ENCODE measurements at places on chromosomes 6 and 20.

GRCh38 chr6:148800536-148800935 lies 53.7 kb downstream of the UST start:
- peak; percentile 43 for DNase-seq

GRCh38 chr6:115882174-115882573 lies 178.5 kb downstream of the FRK start:
- no peak for DNase-seq

DNA sequence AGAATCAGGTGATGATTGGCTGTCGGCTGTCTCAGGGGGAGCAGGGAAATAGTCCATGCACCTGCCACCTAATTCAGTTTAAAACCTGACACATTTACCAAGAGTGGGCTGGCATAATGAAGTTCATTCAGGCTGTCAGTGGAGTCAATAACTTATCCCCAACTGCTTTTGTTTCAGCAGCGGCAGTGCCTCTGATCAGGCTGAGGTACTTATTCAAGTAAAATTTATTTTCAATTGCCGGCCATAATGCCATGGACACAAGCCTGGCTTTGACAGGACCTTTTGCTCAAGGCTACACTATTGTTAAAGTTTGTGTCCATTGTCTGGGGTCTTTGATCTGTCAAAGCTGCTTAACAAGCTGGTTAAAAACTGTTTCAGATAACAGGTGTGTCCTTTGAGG lies 20.6 kb downstream of the OLIG3 start:
- DNase-seq, result no peak

GRCh38 chr20:63686492-63687321 lies 9.7 kb upstream of the TNFRSF6B start:
- peak; percentile 90 for DNase-seq

DNA sequence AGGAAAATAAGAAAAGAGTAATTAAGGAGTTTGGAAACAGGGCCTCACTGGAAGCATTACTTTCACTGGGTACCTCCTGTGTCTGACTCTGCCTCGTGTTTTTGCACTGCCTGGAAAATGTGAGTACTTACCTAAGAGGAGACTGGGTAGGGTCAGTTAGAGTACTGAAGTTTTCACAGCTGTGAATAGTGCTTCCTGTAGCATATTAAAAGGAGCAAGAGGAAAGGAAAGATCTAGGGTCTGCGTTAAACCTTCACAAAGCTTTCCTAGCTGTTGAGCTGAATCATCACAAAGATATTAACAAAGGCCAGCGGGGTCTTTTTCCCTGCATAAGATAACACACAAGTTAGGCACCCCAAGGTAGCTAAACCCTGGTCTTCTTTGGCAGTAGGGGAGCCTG lies 82.3 kb downstream of the MLIP start:
- no peak for DNase-seq

DNA sequence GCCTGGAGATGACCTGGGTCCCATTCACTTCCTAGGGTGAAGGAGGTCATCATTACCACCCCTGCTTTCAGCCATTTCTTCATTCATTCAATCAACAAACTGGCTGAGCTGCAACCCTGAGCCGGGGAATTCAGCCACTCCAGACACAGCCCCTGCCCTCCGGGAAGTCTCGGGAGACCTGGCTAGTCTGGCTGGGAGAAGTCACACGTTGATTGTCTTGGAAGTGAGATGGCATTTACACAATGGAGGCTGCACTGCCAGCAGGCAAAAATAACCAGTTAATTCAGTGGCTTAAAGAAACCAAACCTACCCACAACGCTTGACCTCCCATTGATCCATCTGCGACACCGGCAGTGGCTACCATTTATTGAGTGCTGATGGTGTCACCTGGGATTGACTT lies 2.0 kb upstream of the PMEPA1 start:
- no peak for DNase-seq

- no peak for DNase-seq
These were observed 243.7 kb downstream of the CD83 start for GRCh38 chr6:14361297-14361696.

DNA sequence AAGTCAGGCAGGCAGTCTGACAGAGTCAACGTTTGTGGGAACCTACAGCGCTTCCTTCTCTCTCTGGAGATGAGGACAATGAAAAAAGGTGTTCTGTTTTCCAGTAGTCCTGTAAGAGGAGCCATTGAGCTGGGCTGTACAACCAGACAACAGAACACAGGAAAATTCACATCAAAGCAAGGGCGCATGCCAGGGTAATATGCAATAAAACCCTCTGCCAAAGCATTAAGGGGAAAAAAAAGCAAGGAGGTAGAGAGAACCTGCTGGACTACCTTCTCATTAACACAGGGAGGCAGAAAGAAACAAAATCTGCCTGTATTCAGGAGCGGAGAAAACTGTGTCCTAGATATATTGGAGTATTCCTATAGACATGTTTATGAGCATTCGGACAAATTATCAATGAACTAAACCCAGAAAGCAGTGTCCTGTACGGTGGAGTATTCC lies 1.3 kb downstream of the RNF24 start:
- peak; percentile 89 for DNase-seq

GRCh38 chr6:5471637-5472398 lies 210.5 kb downstream of the FARS2 start:
- DNase-seq, result no peak

DNA sequence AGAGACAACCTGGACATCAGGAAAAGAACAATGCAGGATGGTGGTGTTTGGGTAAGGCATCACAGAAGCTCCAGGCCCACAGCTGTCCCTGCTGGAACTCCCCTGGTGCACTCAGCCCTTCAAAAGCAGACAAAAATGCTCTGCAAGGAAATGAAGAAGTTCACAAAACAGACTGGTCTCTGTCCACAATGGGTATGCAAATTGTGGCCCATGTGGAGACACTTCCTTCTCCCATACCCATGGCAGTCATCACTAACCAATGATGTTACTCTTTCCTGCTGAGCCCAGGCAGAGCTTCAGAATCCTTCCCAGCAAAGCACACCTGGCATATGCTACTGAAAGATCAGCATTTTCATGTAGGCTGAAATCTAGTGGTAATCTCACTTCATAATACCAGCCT lies 42.6 kb upstream of the PXDC1 start:
- DNase-seq, result no peak

DNA sequence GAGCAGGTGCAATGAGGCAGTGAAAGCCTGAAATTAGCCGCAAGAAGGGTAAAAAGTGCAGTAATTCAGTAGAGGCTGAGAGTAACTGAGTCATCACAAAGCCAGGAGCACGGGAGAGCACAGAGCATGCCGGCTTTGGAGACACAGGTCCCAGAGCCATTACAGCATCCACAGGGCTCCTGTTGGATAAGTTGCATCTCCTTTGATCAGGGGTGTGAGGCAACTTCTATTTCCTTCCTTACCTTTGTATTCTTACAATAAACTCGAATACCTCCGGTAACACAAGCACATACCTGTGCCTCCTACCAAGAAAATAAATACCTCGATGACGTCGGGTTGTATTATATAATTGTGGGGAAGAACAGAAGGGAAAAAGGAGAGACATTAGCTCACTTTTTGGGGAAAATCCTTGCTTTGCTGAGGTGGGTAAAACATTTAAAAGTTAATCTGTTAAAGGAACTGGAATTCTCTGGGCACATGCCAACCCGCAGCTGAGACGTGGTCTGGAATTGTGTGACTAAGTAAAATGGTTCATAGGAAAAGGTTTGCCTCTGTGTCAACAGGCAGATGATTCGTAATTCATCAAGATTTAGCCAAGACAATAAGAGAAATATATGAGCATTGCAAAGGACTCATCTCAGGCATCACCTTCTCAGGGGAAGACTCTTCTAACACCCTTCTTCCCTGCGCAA lies 360.7 kb upstream of the ZFP64 start:
- DNase-seq, result peak; percentile 42

- DNase-seq, result peak; percentile 51
These were observed 551 bp downstream of the SYNCRIP start for GRCh38 chr6:85641897-85642773.

DNA sequence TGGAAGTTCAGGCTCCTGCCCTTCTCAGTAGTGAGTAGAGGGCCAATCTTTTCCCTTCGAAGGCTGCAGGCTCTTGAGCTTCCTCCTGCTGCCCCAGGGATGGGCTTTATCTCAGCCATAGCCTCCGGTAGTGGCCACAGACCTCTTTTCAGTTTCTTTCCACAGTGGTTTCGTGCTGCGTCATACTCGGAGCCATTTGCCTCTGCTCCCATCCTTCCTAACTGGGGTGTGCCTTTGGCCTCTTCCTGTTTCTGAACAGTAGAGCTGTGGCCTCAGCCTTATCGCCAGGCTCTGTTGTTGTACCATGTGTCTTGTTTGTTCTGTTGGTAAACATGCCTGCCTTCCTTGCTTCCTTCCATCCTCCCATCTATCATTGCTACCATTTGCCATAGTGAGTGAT lies 54.1 kb downstream of the TULP4 start:
- no peak for DNase-seq

GRCh38 chr20:9457136-9457535 lies 57.3 kb upstream of the LAMP5 start:
- no peak for DNase-seq

GRCh38 chr6:29777310-29777709 lies 50.3 kb upstream of the HLA-G start:
- DNase-seq, result no peak

GRCh38 chr20:24366336-24367004 lies 103.0 kb upstream of the SYNDIG1 start:
- no peak for DNase-seq

- no peak for DNase-seq
These were observed 13.6 kb downstream of the TMEM181 start for GRCh38 chr6:158573542-158573931.

GRCh38 chr6:15017261-15017660 lies 228.6 kb upstream of the JARID2 start:
- peak; percentile 7 for DNase-seq

DNA sequence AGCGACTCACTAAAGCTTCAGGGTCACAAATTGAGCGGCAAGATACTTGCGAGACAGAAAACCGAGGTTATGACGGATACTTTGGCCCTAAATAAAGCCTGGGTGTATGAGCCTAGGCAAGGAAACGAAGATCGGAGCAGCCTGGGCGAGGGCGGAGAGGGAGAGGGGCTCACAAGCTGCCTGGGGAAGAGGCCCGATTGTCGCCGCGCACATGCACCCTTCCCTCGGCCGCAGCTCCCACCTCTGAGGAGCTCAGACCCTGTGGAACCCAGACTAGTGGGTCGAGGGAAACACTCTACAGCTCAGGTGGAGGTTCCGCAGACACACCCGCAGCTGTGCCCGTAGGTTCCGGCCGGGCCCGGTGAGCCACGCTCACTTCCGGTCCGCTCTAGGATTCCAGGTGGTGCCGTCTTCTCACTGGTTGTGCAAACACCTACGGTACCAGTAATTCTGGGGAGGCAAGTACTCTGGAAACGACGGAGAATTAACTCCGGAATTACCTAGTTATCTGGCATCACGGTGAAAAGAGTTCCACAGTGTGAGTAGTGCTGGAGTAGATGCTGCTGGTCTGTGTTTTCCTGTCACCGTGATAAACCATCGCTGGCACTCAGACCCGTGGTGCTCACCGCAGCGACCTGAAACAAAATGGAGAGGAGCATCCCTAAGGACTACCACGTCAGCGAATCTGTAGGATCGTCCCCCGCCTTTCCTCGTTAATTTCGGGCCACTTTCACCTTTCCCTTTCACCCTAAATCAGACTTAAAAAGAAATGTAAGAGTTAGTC lies 61.5 kb downstream of the GPX5 start:
- peak; percentile 50 for DNase-seq

DNA sequence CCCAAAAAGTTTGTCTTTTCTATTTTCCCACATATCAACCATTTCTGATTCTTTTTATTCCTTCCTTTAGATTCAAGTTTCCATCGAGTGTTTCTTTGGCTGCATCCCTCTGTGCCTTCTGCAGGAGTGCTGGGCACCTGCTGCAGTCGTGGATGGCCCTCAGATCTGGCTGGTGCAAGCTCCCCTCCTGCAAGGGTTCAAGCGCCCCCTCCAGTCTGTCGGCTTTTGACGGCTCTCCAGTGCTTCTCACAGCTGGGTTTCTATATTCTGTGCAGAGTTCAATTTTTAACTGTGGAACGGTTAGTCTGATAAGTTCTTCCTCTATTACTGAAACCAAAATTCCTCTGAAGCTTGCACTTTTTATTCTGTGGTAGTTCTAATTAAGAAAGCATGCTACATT lies 132.1 kb downstream of the HUS1B start:
- DNase-seq, result no peak

DNA sequence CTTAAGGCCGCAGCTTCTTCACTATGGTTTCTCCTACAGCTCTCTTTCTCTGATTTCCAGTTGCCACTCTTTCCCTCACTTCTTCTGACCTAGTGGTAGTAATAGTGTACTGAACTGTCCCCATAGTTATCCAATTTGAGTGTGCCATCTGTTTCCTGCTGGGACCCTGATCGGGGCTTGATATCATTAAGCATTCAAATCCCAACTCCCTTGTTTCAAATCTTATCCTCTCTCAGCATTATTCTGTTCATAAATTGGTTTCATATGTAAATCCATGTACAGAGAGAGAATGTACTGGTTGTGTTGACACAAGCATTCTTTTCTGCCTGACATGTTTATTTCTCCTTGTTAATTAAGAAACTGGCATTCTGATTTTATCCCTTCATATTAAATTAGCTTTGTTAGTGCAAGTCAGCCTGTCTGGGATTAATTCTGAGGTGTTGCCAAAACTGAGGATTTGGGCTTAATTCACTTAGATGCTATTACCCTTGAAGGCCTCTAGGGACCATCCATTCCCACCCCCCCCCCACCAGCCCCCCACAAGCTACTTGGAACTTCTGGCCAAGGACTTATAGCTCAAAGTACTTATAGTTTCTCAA lies 84.6 kb upstream of the PROKR2 start:
- no peak for DNase-seq

DNA sequence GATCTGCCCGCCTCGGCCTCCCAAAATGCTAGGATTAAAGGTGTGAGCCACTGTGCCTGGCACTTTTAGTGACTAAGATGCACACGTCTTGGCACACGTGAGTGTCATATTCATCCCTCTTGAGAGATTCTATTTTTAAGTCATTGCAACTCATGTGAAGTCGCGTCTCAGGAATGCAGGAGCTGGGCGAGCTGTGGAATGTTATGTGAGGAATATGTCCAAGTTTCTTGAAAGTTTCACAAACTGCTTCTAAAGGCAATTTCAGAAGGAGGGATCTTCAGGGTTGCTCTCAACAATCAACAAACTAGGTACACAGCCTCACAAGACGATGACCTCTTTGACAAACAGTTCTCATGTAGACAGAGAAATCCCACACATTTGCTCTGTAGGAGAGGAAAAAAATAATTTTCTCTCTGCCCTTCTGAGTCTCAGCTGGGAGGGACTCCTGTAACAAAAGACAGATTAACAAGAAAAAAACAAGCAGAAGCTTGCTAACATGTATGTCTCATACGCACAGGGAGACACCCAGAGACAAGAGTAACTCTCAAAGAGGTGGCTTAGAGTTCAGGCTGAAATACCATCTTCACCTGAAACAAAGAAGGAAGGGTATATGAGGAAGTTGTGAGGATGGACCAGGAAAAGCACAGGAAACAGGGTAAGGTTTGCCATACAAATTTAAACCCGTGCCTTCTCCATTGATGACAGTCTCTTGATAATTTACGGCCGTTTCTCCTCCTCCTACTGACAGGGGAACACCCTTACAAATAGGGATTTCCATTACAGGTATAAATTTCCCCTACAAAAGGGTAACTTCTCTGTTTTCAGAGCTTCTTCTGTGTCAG lies 45.3 kb upstream of the FAM50B start:
- DNase-seq, result peak; percentile 95
